ENCODE measurements at places on chromosomes 5 and 9.
A peak's percentile ranks its signal among the peaks of the same experiment; 100 is the strongest.

DNA sequence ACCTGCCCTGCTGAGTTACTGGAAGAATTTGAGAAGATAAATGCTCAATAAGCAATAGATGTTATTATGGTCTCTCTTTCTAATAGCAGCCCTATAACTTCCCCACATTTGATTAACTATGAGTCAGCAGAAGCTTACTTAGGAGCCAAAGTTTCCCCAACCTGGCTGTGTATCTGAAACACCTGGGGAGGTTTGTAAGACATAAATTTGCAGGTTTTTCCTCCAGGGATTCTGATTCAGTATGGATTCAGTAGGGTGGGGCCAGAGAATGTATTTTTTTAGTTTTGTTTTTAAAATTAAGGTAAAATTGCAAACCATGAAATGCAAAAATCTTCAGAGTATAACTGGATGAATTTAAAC is 44.9 kb upstream of the GNPDA1 start:
- DNase-seq: no peak

GRCh38 chr5:125109293-125109692 is 362.9 kb upstream of the ZNF608 start:
- DNase-seq: no peak

- no peak for DNase-seq
Observed at GRCh38 chr5:126677121-126677520, 76.4 kb downstream of the PHAX start.

DNA sequence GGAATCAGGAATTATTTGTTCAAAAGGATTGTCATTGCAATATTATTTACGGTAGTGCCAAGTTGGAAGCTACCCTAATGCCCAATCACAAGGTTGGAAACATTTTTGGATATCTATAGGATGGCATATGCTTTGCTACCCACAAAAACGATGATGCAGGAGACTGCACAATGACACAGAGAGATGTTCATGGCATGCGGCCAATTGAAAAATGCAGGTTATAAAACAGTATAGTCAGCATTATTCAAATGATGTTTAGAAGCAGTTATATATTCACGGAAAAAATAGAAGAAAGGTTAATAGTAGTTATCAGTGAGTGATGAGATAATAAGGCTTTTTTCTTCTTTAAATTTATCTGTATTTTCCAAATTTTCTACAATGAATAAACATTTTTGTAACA is 5.9 kb upstream of the ACSL6 start:
- no peak for DNase-seq

- DNase-seq: no peak
Observed at GRCh38 chr9:134705786-134706185, 64.2 kb downstream of the COL5A1 start.

DNA sequence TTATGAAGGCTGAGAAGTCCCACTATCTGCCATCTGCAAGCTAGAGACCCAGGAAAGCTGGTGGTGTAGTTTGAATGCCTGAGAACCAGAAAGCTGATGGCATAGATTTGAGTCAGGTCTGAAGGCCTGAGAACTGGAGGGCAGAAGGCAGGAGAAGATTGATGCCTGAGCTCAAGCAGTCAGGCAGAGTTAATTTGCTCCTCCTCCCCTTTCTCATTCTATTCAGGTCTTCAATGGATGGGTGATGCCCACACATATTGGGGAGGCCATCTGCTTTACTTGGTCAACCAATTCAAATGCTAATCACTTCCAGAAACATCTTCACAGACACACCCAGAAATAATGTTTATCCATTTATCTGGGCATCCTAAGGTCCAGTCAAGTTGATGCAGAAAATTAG is 87.6 kb upstream of the CPLX2 start:
- no peak for DNase-seq

GRCh38 chr5:119439140-119439631 is 13.1 kb upstream of the HSD17B4 start:
- DNase-seq: no peak

- peak; percentile 45 for DNase-seq
Observed at GRCh38 chr9:15211160-15211814, 95.7 kb downstream of the TTC39B start.

- no peak for DNase-seq
Observed at GRCh38 chr9:33263131-33264002, 1.1 kb downstream of the BAG1 start.

DNA sequence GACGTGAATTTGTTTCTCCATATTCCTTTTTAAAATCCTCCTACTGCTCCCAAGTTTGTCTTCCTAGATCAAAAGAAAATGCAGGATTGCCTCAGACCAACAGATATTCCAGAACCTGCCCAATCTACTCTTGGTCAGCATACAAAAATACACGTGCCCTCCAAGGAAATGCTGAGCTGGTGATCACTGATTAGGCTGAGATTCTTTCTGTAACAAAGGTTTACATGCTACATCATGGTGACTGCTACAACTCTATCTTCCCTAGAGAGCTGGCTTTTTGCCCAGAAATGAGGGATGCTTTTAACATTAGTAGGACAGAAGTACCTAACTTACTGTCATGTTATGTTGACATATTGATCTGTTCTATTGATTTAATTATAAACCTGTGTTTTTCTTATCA is 35.5 kb downstream of the OR2Y1 start:
- no peak for DNase-seq

DNA sequence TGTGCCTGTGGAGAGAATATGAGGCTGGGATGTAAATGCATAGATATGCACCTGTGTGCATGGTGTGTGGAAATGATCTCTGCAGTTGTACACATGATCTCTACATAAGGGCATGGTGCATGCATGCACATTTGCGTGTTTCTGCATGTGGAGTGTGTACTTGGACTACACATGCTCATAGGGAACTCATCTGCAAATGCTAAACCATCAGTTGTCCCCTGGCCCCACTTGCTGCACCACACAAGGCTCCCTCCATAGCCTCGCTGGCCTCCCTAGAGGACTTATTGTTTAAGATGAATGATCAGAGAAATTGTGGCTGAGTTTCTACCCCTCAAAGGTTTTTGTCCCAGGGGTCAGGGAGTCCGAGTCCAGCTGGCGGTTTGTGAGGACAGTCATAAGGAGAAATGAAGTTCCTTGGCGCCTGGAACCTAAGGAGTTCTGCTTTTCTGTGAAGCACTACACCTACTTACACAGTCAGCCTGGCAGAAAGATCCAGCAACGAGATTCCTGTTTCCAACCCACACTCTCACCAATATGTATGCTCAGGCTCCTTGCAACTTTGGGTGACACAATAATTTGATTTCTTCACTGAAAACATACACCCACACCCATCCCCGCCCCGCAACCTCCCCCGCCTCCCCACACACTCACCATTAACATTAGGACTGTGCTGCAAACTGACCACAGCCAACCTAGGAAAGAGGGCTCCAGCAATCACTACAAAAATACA is 79.9 kb upstream of the CPEB4 start:
- no peak for DNase-seq

GRCh38 chr5:61347080-61347479 is 15.0 kb downstream of the ZSWIM6 start:
- no peak for DNase-seq

Data from caudate nucleus (tissue), 63 donors.